Stimulated activated CD4-positive, alpha-beta T cell treated with anti-CD3 and anti-CD28 coated beads, Interleukin-1b, Interleukin-23, amount 100 ng/mL, for 48 hours (primary cell): ENCODE measurements at places on chromosomes 1 and 21.
A peak's percentile ranks its signal among the peaks of the same experiment; 100 is the strongest.

GRCh38 chr1:40314721-40315238, 2.3 kb downstream of the COL9A2 start:
- DNase-seq = no peak

DNA sequence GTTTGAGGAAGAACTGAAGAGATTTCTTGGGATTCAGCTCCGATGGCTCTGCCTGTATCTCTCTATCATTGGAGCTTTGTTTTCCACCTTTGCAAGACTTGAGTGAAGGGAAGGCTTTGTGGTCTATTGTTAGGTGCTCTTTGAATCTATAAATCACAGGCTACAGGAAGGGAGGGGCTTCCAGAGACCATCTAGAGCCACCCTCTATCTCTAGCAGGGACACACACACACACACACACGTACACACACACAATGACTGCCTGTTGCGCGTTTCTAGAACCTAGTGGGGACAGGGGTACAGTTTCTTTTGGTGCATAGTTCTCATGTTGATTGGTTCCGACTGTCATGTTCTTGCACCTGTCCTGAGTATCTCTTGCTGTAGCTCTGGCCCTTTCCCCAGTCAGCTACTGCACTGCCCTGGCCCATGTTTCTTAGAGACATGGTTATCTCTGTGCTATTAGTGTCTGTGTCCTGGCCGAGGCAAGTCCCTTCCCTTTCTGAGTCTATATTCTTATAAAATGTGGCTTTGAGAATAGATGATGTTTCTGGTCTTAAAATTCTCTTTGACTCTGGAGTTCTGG, 60.7 kb downstream of the MAN1C1 start:
- no peak for DNase-seq

- DNase-seq = no peak
Measured at GRCh38 chr1:155952505-155952890, 11.1 kb downstream of the RXFP4 start.

DNA sequence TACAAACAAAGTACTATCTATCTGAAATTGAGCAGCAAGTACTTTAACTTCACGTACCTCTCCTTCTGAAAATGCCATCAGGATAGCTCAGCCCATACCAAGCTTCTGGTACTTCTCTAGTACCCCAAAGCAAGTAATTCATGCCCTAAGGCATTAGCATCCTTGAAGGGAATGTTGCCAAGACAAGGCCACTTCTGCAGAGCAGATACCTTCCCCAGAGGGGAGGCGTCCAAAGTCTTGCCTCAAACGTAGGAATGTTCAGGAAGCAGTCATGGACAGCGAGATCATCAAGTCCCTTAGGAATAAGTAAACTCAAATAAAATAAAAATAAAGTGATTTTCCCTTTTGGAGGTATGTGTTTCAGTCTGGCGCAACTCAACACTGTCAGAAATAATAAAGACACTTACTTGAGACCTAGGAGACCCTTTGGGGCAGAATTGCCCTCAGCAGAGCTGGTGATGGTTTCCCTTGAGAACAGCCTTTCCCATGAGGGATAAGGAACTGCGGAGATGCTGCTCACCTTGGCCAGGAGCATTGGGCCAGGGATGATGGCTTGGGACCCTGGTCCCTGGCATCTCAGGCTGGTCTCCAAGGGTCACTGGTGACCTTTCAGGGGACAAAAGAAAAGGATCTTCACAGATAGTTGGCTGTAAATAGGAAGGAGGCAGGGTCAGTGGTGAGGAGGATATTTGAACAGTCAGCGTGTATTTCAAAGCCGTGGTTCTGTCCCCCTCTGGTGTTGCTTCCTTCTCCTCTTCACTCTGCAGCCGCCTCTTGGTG, 522.9 kb downstream of the KIF26B start:
- DNase-seq = no peak

DNA sequence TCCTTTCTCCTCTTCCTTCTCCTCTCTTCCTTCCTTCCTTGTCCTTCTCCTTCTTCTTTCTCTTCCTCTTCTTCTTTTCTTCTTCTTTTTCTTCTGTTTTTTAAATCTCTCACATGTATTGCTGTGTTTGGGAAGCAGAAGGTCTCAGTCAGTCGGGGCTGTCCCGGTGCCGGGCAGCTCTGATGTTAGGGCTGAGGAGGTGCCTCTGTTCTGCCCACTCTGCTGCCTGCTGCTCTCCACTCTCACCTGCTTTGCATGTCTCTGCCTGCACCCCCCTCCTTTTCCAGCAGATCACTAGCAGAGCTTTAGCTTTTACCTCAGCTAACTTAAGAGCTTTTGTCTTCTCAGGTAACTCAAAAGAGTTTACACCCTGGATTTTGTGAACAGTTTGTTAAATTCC, 276.6 kb downstream of the CHRM3 start:
- DNase-seq = no peak

DNA sequence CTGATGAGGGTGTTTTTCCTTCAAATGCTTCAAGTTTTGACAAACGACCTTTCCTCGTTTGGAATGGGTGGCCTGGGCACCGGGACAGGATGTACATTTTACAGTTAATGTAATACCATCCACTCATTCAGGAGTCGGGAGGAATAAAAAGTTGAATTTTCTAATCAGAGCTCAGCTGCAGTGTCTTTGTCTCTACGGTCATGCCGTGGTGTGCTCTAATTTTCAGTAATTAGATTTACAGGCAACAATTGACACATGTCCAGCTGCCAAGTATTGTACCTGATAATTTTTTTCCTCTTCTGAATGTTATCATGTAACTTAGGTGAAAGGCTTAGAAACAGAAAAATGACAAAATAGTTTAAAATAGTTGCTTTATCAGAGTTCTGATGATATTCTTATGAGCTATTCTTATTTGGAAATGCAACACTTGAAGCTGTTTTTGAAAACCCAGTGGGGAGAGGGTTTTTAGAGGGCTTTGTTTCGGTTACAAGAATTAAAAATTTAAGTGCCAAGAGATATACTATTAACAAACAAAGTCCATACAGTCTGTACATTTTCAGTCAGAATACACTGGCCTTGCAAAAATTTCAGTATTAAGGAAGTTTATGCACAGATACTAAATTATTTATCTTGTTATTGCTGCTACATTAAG, 1.0 kb downstream of the CDKN2C start:
- DNase-seq = no peak

DNA sequence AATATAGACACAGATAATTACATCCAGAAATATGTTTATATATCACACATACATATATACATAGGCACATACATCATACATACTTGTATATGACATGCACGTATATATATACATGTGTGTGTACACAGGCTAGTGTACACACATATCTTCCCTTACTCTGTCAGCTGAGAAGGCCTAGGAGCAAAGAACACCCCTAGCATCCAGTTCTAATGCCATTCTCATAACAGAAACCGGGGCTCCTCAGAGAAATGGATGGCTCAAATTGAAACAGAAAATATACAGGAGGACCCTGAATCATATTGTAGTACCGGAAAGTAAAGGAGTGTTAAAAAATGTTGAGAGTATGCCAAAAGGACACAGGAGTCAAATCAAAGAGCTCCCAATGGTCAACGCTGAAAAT, 19.7 kb upstream of the HYI start:
- no peak for DNase-seq

- DNase-seq = no peak
Measured at GRCh38 chr1:57719274-57719673, 295.4 kb upstream of the DAB1 start.

DNA sequence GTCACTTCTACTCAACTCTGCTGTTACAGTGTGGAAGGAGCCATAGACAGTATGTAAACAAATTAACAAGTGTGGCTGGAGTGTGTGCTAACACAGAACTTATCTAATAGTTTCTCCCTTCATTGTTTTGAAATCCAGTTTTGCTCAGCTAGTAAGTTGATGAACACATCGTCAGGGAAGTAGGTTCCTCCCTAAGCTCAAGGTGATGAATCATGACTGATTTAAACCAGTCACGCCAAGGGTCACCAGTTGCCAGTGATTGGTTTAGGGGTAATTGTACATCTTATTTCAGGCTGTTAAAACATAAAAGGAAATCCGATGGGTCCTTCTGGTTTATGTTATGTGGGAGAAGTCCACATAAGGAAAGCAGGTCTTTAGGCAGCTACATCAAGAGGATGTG, 97.0 kb upstream of the CHODL start:
- DNase-seq = no peak

DNA sequence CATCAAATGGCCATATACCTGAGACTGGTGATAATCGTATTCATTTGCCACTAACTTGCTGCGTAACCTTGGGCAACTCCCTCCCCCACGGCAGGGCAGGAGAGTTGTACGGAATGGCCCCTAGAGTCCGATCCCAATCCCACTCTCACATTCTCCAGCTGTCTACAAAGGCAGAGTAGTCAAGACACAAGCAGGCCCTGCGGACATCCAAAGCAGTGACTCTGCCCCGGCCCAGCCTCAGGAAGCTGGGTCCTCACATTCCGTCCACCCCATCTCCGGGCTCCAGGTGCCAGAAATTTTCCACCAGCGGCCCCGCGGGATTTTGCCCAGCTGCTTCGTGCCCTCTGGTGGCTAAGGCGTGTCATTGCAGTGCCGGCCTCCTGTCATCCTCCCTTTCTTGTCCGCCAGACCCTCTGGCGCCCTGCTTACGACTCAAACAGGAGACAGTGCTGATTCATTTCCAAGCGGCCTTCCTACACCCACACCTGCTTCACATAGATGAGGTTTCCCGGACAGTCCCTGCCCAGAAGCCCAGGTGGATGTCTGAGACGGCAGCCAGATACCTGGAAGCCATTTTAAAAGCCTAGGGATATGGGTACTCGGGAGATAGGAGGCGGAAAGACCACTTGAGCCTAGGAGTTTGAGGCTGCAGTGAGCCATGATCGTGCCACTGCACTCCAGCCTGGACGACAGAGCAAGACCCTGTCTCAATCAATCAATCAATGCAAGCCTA, 2.9 kb upstream of the S100A2 start:
- peak; percentile 89 for DNase-seq
